ENCODE measurements at places on chromosomes 1 and 21.

- DNase-seq: peak; percentile 97
These were observed 66.5 kb downstream of the TSEN15 start for GRCh38 chr1:184118046-184118445.

- no peak for DNase-seq
These were observed 98.8 kb upstream of the DPH5 start for GRCh38 chr1:101124405-101124804.

GRCh38 chr21:14491269-14491681 is 54.8 kb downstream of the SAMSN1 start:
- no peak for DNase-seq

DNA sequence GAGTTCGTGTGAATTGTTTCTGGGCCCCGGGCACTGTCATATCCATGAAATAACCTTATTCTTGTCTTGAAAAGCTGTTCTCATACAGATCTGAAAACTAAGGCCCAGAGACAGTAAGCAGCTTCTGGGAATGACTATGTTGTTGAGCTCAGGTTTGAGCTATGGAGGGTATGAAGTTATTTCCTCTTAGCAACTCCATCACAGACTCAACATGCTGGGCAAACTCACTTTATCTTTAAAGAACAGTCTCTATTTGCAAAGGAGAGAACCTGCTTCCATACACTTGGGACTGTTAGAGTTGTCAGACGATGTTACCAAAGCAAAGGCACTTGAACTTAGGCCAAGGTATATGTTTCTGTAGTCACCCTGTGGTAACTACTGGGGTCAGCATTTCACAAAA is 90.0 kb downstream of the GPR88 start:
- DNase-seq: no peak

- no peak for DNase-seq
These were observed 9.5 kb upstream of the ACOT11 start for GRCh38 chr1:54538538-54538937.

GRCh38 chr1:211531194-211532087 is 39.5 kb upstream of the RD3 start:
- DNase-seq: no peak

GRCh38 chr1:40625476-40626382 is 39.8 kb downstream of the RIMS3 start:
- no peak for DNase-seq

DNA sequence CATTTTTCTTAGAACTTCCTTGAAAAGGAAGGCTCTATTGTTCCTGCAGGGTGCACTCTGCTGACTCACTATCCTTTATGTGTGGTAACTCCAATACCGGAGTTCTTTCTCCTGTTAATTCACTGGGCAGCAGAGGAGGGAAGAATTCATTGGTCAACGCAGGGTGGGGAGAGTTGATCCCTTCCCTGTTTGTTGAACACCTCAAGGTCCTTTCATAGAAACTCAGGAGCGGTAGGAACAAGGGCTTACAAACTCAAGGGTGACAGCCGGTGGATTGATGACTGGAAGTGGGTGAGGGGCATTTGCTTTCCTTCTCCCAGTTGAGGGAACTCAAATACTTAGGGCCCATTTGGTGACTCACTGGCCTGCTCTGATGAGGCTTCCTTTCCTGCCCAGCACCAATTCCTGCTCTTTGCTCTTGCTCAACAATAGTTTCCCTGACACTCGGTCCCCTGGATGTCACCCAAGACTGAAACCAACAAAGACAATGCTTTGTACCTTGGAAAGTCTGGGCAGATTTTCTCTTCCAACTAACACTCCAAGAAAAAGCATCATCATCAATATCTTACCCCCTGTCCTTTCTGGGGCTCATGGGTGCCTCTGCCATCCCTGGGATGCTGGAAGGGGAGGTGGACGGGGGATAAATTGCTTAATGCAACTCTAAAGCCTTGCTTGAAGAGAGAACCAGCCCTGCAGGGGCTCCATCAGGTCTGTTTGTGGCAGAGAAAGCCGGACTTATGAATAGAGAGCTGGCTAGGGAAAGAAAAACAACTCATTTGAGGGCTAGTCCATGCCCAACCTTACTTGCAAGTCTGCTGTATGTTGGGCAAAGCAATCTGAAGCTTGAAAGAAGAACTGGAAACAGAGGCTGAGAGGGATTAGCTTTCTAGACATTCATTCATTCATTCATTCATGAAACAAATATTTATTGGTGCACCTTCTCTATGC is 9.3 kb downstream of the SLC26A9 start:
- peak; percentile 56 for DNase-seq

DNA sequence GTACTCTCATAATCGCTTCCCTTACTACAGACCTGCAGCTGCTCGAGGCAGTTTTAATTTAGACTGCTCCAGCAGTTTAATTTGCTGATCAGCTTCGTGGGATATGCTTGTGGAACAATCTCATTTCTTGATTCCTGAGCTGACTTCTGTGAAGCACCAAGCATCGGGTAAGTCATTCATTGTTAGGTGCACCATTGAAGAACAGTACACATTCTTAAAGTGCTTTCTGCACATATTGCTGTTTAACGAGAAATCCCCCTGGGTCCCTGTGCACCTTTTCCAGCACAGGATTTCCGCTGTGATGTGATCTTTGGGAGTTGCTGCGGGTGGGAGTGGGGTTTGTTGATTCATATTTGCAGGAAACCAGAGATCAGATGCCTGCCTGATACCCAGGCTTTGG is 9.1 kb downstream of the GALNT2 start:
- no peak for DNase-seq

GRCh38 chr1:3186526-3186921 is 117.5 kb downstream of the PRDM16 start:
- DNase-seq: no peak

DNA sequence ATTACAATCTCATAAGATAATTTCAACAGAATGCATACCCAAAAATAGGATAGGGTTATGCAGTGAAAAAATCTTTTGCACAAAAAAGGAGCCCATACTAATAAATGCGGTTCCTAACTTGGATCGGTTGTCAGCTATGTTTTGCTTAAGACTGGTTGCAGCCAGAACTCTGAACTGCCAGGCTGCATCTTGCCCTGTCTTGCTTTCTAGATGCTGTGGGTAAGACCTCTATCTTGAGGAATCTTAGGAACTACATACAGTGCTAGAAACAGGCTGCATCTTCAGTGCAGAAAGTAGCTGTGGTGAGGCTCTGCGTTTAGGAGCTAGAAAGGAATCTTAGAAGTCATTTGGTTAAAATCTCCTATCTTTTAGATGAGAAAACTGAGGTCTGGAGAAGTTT is 45.6 kb upstream of the PLA2G4A start:
- no peak for DNase-seq

DNA sequence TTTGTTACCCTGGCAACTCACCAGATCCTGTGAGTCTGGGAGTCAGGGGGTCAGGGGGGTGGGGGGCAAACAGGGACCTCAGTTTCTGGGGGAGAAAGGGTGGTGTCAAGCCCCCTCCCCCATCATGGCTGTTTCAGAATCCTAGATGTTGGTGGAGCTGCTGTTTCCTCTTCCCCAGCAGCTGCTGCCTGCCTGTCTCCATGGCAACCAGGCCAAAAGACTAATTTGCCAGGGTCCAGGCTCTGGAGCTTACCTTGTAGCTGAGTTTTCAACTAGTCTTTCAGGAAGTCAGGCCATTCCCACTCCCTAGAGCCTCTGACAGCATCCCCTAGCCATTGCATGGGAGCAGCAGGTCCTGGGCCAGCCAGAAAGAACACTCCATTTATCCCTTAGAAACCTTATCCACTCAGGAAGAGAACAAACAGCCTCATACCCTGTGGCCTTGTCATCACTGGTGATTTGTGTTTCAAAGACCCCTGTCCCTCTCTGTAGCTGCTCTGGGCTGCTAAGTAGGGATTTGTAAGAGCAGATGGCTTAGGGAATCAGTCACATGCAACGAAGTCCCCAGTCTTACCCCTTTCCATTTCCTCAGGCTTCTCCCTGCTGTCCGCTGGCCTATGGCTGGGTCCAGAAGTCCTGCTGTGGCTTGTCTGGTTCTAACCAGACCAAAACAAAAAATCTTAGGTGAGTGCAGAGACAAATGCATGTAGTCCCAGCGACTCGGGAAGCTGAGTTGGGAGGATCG is 21.5 kb upstream of the STMN1 start:
- DNase-seq: no peak

DNA sequence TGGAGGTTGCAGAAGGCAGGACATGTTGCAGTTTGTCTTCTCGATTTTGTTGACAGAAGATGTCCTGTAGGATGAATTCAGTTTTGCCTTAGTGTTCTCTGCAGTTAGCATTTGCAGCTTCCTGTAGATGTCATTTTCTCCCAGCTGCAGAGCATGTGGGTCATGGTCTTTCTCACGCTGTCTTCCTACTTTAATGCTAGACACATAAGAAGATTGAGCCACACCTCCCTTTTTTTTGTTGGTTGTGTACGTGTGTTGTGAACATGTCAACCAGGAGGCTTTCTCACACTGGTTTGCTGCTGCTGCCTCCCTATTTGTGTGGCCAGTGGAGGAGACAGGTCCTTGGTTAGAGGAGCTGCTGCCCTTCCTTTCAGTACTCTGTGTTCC is 110.7 kb downstream of the VPS13D start:
- DNase-seq: no peak

GRCh38 chr1:23817633-23818032 is 7.6 kb downstream of the HMGCL start:
- DNase-seq: no peak

- DNase-seq: no peak
These were observed 3.6 kb downstream of the KCNJ6 start for GRCh38 chr21:37912616-37913015.

DNA sequence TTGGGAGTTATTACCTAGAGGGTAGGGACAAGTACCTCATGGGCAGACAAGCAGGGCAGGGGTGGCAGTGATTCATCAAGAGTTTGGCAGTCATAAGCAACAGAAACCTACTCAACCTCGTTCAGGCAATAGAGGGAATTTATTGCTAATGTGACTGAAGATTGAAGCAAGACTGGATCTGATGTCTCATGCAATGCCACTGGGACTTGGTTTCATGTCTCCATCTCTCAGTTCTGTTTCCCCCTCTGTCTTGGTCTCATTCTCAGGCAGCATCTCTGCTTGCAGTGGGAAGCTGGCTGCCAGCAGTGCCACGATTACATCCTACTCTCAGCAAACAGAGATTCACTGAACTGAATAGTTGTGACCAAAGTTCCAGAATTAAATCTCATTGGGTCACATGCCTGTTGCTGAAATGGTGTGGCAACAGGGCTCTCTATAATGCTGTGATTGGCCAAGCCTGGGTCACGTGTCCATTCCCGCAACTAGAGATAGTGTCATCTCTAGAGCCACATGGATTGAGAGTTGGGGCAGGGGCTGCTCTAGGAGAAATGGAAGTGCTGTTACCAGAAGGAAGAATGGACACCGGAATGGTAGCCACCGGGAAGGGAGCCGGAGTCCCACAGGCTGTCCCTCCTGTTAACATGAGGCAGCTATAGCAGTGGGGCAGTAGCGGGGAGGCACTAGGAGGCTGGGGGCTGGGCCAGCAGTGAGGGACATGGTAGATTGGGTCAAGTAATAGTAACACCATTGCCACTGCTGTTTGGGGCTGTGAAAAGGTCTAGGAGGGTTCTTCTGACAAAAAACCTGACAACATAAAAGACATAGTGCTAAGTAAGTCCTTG is 3.9 kb upstream of the CDC42 start:
- DNase-seq: no peak

DNA sequence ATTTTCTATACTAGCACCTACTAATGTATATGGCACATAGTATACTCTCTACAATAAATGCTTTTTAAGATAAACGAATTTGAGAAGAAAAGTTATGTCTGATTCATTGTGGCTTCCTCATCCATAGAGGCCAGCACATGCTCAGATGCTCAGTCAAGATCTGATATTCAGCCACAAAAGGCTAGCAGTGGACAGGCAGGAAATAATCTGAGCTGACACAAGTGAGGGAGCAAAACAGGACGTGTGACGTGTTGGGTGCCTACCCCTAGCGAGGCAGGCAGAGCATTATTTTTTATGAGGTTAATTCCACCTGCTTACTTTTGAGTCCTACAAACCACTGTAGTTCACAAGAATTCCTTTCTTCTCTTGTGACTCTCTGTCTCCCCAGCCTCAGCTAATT is 550.9 kb downstream of the SMYD3 start:
- DNase-seq: no peak

DNA sequence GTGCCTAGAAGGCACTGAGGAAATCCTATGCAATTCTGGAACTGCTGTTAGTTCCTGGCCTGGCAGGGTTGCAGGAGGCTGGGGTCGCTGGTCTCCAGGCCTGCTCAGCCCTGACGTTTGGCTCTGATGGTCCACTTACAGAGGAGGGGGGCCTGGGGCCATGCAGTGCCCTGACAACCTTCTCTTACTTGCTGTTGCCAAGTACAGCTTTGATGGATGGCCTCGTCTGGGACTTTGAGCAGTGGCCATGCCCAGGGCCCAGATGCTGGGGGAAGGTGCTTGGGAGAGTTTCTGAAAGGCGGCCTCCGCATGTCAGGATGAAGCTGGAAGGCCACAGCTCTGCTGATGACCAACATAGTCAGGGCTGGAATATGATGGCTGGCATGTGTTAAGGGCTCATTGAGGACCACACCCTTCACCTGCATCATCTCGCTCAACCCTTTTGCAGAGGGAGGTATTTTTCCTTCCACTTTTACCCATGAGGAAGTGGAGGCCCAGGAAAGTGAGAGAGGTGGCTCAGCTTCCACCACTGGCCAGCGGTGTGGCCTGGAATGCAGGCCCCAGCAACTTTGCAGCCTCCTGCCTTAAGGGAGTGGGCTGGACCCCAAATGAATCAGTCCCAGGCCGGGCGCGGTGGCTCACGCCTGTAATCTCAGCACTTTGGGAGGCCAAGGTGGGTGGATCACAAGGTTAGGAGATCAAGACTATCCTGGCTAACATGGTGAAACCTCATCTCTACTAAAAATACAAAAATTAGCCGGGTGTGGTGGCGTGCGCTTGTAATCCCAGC is 34.7 kb upstream of the LRRC3 start:
- DNase-seq: no peak

GRCh38 chr1:45623972-45624371 is at the start of gene CCDC17:
TSS of gene CCDC17 (minus strand) at chr1:45624054. CDS start at chr1:45623909, 145 bp downstream.
- no peak for DNase-seq

DNA sequence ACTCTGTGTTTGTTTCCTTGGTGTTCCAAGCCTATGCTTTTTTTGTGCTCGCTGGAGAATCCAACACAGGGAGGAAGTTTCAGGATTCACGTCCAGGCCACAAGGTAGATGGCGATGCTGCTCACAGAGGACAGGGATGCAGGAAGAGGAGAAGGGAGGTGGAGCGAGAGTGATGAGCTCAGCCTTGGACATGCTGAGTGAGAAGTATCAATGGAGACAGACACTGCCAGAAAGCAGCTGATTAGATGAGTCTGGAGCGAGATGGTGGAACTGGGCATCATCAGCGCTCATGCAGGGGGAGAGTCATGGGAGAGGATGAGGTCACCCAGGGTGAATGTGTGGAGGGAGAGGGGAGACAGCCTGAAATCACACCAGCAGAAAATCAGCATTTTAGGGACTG is 110.0 kb downstream of the GLUL start:
- DNase-seq: no peak

- DNase-seq: no peak
These were observed 37.1 kb downstream of the EIF2B3 start for GRCh38 chr1:44949286-44949685.

DNA sequence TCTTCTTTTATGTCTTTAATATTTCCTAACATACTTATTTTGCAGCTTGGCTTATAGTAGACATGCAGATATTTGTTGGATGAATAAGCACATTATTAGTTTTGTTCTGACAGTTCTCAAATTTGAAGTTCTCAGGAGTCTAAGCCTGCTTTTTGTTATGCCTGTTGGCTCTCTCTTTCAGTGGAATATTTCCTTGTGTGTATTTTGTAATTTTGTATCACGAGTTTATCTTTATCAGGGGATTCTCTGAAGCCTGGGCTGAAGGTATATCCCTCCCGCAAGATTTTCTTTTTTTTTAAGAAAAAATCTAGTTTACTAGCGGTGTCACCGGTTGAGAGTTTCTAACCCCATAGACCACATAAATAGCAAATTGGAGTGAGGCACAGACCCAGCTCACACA is 105.9 kb downstream of the RGL1 start:
- DNase-seq: no peak
